ENCODE measurements at places on chromosomes 1 and 21.

DNA sequence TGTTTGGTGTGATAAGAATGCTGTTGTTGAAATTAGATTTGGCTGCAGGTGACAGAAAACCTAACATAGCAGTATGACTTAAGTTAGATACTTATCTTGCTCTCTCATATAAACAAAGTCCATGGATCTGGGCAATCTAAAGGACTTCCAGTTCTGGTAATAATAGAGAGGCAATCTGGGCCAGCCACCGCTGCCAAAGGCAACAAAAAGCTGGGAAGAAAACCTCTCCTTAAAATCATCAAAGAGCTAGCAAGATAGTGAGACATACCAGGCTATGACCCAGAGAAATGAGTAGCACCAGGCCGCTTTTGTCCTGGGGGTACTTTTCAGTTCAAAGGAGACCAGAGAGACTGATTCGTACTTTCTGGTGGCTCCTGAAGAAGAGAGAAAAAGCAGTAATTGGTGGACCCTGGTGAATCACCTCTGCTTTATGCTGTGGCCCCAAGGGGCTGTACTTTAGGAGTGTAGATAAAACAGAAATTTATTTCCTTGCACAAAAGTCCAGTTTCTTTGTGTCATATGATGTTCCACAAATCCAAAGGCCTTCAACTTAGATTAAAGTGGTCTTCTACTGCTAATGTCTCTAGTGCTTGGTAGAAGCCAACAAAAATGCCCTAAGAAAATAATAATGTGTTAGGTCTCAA lies 125.4 kb downstream of the TBX19 start:
- H3K4me3 ChIP-seq, result no peak overlapping the region
- no peaks in the 10 kb centered on the region for H3K36me3 ChIP-seq
- H3K27me3 ChIP-seq, result no peaks in the 10 kb centered on the region
- H3K27ac ChIP-seq, result no peak overlapping the region
- DNase-seq, result no peak

DNA sequence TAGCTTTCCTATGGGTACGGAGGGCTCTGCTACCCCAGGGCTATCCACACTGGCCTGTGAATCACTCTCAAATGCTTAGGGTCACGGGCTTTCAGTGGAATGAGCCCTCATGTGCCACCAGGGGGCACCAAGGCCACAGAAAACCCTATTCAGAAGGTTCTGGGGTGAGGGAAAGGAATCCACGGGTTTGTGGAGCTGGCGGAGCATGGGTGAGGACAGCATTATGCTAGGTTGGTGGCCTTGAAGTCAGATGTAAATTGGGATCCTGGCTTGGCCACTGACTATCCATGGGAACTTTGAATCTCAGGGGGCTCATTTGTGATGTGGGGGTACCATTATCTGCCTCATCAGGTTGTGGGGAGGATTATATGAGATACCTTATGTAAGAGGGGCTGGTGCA lies 5.1 kb upstream of the LAMTOR5 start:
- H3K36me3 ChIP-seq, result no peaks in the 10 kb centered on the region
- H3K4me1 ChIP-seq, result peaks cover 12% of the 10 kb centered on the region
- no peak overlapping the region for H3K4me3 ChIP-seq
- H3K27me3 ChIP-seq, result no peaks in the 10 kb centered on the region
- peak; percentile 86 for DNase-seq
- peak overlapping the region; percentile 38 for H3K27ac ChIP-seq

DNA sequence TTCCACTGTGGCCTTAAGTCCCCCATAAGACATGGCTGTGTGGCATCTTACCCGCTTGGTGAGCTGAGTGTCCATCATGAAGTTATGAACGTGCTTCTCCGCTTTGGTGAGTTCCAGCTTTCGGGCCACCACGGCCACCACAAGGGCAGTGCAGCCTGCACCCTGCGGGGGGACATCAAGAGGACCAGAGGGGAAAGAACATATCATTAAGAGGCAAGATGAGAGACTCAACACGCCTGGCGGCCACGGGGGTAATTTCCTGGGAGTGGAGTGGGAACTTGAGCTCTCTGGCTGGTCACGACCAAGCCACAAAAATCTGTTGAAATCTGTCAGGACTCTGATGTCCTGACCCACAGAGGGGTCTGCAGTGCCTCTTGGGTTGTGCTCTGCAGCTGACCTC lies 117.9 kb upstream of the ADAR start:
- no peaks in the 10 kb centered on the region for H3K27me3 ChIP-seq
- H3K36me3 ChIP-seq, result no peaks in the 10 kb centered on the region
- H3K27ac ChIP-seq, result no peak overlapping the region
- H3K4me3 ChIP-seq, result no peak overlapping the region
- no peak for DNase-seq
- H3K4me1 ChIP-seq, result peaks cover 10% of the 10 kb centered on the region

DNA sequence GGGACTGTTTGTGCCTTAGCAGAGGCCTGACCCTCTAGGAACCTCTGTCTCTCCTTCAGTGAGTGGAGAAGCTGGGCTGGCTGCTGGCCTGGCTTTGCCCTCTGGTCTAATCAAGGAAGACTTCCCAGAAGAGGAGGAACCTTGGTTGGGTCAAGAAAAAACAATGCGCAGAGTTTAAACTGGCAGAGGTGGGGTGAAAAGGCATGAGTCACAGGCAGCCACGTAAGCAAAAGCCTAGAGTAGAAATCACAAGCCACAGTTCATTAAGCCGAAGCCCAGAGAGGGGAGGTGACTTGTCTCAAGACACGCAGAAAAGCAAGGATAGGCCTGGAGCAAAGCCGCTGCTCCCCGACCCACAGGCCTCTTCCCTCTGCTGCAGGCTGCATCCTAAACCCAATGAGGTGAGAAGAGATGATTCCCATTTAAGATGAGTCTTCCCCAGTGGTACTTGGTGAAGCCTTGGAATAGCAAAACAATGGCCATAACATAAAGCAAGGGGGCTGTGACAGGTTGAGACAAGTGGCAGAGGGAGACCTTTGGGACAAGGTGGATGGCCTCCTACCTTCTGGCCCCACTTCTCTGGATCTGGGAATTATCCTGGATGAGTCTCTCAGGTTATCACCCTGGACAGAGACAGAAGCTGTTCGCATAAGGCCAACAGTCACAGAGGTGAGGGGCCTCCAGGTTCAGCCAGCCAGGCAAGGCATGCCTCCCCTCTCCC lies 7.7 kb downstream of the PDZK1IP1 start:
- no peak overlapping the region for H3K4me3 ChIP-seq
- peak; percentile 65 for DNase-seq
- peaks cover 16% of the 10 kb centered on the region for H3K27me3 ChIP-seq
- peaks cover 8% of the 10 kb centered on the region for H3K4me1 ChIP-seq

DNA sequence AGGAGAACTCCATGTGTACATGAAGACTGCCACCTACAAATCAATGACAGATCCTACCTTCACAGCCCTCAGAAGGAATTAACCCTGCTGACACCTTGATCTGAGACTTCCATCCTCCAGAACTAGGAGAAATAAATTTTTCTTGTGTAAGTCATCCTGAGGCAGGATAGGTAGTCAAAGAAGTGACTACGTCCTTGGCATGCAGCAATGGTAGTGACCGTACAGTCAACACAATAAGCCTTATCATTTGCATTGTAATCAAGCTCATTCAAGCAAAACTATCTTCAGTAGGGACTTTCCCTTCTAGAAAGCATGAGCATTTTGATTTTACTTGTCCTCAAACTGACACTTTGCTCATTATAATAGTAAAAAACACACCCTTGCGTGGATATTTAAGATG lies 64.0 kb upstream of the KCNK1 start:
- H3K4me1 ChIP-seq, result no peaks in the 10 kb centered on the region
- H3K27me3 ChIP-seq, result no peaks in the 10 kb centered on the region
- no peak overlapping the region for H3K4me3 ChIP-seq
- DNase-seq, result no peak
- H3K27ac ChIP-seq, result no peak overlapping the region

GRCh38 chr1:93489756-93490155 lies 41.8 kb downstream of the FNBP1L start:
- no peaks in the 10 kb centered on the region for H3K36me3 ChIP-seq
- no peaks in the 10 kb centered on the region for H3K27me3 ChIP-seq
- H3K27ac ChIP-seq, result no peak overlapping the region

- peak overlapping the region; percentile 90 for H3K27ac ChIP-seq
- H3K36me3 ChIP-seq, result no peaks in the 10 kb centered on the region
- peaks cover 68% of the 10 kb centered on the region for H3K4me1 ChIP-seq
Measured at GRCh38 chr1:207752456-207752998, 673 bp downstream of the CD46 start.

Measured in spleen (tissue), 13 donors.